ENCODE measurements at places on chromosomes 11 and 22.

GRCh38 chr11:11389238-11389637 lies 36.2 kb upstream of the CSNK2A3 start:
- DNase-seq = no peak

DNA sequence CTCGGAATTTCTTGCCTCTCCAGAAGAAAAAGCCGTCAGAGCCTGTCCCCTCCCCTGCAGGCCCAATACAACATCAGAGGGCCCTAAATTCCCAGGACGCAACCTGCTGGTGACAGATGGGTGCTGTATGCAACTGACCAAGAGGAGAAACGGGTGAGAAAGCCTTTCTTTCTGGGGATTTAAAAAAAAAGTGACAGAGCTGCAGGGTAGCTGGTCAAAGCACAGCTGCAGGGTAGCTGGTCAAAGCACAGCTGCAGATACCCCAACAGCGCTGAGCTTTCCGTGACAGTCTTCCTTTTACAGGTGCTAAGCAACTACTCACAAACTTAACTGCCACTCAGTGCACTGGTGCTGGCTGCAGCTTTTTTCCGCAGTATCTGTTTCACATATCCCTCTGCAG lies 17.8 kb downstream of the AP1B1 start:
- no peak for DNase-seq

DNA sequence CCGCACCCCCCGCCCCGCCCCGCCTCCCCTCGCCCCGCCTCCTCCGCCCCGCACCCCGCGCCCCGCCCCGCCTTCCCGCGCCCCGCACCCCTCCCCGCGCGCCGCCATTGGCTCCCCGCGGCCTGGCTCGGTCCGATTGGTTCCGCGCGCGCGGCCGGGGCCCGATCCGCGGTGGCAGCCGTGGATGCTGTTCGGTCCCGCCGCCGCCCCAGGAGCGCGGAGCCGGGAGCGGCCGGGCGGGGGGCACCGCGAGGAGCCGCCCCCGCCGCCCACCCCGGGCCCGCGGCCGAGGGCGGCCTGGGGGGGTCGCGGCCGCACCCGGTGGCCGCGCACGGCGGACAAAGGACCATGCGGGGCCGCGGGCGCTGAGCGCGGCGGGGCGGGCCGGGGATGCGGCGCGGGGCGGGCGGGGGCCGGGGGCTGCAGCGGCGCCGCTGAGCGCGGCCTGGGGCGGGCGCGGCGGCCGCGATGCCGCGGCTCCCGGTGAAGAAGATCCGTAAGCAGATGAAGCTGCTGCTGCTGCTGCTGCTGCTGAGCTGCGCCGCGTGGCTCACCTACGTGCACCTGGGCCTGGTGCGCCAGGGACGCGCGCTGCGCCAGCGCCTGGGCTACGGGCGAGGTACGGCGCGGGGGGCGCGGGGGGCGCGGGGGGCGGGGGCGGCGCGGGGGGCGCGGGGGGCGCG lies at the start of gene B4GALNT4:
TSS of gene B4GALNT4 (plus strand) at position 164 of the 683 bp plus-strand sequence. CDS start at position 469, 305 bp downstream.
- DNase-seq = no peak

DNA sequence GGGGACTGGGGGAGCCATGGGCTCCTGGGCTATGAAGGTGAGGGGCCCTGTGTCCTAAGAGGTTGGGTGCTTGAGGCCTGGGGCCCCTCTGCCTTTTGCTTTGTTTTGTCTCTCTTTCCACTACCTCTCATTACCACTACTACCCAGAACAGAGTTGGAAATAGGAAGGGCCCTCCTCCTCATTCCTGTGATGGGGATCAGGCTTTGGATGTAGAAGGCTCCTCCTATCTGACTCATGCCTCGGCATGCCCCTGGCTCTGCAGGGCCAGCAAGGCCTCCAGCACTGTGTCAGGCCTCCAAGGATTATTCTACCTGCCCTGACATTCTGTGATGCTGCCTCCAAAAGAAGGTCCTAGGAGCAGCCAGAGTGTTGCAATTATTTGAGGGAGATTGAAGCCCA lies 766 bp downstream of the IZUMO1R start:
- DNase-seq = no peak

- DNase-seq = no peak
Measured at GRCh38 chr22:39317775-39318506, 1.5 kb downstream of the RPL3 start.

- no peak for DNase-seq
Measured at GRCh38 chr11:17603056-17603825, 56.2 kb downstream of the OTOG start.

- DNase-seq = no peak
Measured at GRCh38 chr11:10886652-10887250, 28.9 kb upstream of the ZBED5 start.

DNA sequence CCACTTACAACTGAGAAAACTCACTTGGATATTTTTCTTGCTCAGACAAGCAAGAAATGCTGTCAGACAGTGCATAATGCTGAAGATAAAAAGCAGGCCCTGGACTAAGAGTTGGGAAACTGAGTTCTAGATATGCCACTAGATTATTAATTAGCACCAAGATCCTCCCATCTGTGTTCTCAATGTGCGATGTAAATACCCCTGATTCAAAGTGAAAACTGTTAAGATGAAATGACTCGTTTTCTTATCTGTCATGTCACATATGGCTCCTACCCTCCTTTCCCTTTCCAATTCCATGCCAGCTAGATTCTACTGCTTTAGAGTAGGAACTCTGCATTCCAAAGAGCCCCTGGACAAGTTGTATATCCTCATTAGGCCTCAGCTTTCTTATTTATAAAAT lies 88.9 kb upstream of the CLNS1A start:
- DNase-seq = no peak

GRCh38 chr22:21652547-21653545 lies 10.7 kb downstream of the SDF2L1 start:
- DNase-seq = no peak

GRCh38 chr11:19766206-19766605 lies 53.6 kb downstream of the NAV2 start:
- DNase-seq = no peak

GRCh38 chr11:107648242-107648641 lies 57.3 kb downstream of the ELMOD1 start:
- no peak for DNase-seq

- DNase-seq = no peak
Measured at GRCh38 chr22:29342177-29342576, 26.7 kb upstream of the RASL10A start.

GRCh38 chr11:116798368-116798767 lies 6.7 kb upstream of the APOA5 start:
- no peak for DNase-seq

- no peak for DNase-seq
Measured at GRCh38 chr11:76975513-76975912, 58.7 kb upstream of the B3GNT6 start.

DNA sequence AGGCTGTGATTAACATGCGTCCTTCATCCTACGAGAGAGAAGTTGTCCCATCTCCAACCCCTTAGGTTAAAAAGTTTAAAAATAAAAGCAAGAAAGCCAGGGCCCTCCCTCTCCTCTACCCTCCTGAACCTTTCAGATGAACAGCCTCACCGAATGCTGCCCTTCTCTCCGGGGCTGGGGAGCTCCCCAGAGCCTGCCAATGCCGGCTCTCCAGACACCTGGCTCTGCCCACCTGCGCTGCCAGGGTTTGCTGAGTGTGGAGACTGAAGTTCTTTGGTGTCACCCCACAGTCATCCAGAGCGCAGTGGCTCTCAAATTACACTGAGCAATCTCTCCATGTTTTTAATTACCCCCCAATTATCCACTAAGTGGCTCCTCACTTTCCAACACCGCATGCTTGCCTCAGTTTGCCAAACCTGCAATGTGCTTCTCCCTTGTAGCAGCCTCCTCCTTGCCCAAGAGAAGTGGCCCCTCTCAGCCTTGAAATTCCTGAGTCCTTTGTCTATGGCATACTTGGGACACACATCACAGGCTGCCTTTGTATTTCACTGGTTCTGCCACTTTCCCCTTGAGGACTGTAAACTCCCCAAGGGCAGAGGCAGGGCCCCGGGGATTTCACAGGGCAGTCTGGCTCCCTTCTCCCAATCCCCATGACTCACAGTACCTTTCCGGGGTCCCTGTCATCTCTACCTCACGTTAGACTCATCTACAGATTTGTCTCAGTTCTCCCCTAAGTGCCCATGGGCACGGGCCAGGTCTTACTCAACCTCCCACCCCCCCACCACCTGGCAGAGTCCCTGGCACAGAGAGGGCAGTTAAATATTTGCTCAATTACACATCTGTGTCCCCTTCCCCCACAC lies 2.0 kb downstream of the MYH9 start:
- DNase-seq = no peak

GRCh38 chr22:46815896-46816731 lies 53.7 kb downstream of the TBC1D22A start:
- no peak for DNase-seq

DNA sequence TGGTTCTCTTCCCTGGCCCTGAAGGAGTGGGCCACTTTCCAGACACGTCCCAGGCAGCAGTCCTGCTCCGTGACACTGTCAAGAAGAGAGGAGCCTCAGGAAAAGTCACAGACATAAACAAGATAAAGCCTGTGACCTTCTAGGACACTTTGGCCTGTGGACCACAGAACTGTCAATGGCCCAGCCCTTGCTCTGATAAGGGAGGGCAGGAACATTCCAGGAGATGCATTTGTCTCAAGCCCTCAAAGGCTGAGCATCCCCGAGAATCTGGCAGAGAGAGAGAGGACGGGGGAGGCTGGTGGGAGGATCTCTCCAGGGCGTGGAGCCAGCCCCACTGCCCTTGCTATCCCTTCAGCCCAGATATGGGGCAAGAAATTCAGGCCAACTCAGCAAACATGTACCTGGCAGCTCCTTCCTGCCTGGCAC lies 476.4 kb downstream of the INSC start:
- no peak for DNase-seq

DNA sequence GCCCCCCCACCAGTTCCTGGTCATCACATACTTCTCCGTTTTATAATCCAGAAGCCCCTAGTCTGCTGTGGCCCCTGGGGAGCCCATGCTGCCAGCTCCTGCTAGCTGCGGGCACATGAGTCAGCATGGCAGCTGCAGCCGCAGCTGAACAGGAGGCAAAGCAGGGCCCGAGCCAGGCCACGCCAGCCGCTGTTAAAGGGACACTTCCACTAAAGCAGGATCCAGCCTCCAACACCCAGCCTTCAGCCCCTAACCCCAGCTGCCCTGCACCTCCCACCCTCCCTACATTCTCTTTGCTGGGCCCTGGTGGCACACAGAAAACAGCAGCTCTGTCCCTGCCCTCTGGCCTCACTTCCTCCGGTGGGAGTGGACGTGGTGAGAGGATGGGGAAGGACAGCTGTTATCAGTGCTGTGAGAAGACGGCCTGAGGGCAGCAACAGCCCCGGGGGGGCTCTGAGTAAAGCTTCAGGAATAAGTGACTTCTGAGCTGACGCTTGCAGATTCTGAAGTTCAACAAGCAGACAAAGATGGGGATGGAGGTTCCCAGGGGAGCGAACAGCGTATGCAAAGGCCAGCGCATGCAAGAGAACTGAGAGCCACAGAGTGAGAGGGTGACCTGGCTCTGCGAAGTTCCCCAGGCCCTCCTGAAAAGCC lies 688 bp upstream of the LRRC74B start:
- DNase-seq = no peak

GRCh38 chr11:121550247-121551030 lies 97.7 kb upstream of the SORL1-AS1 start:
- DNase-seq = no peak

GRCh38 chr11:96309016-96309642 lies 33.9 kb downstream of the MAML2 start:
- no peak for DNase-seq

- no peak for DNase-seq
Measured at GRCh38 chr11:11420191-11420898, 67.3 kb upstream of the CSNK2A3 start.

DNA sequence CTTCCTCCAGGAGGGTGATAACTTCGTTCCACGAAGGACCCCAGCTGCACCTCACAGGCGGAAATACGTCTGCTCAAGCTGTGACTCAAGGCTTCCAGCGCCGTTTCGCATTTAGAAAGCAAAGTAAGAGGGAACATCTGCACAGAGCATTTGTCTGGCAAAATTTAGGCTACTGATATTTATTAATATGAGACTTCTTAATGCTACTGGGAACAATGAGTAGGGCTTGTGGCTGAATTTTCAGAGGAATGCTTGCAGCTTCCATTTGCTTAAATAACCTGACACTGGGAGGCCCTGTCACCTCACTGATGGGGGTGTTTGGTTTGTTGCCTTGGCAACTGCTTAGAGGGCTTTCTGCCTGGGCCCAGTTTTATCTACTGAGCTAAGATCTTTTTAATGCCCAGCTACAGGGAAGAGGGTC lies 14.7 kb upstream of the ST14 start:
- DNase-seq = no peak

GRCh38 chr22:20203552-20204201 lies 52.8 kb upstream of the CCDC188 start:
- DNase-seq = no peak

DNA sequence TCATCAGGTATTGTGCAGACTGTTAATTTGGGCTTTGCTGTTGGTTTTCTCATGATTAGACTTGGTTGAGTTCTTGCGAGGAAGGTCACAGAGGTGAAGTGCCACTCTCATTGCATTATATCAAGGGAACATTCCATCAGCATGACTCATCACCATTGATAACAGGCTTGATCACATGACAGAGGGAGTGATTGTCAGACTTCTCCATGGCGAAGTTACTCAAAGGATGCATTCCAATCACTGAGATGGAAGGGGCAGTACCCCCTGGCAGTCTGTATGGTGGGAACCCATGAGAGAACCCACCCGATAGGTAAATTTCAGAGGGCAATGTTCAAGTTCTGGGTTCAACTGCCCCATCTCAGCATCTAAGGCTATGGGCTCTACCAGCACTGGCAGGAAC lies 19.4 kb upstream of the P2RY2 start:
- no peak for DNase-seq

DNA sequence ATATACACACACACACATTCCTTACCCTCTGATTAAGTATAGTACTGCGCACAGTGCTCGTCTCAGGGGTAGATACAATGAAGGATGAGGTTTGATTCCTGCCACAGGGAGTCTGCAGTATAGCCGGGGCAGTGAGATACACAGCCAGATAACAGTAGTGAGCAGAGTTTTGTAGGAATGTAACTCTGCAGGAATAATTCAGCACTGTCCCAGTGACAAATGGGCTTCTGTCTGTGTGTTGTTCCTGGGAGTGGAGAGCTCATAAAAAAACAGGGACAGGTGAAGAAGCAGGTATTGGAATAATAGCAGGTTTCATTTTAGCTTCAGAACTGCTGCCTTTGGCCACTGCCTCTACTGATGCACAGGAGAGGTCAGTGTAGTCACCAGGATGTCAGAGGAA lies 85.3 kb upstream of the OR9Q1 start:
- DNase-seq = no peak

Measured in cardiac septum (tissue), 1 donor.